Heart right ventricle (tissue), 16 donors: ENCODE measurements at places on chromosomes 1 and 21.

GRCh38 chr1:10280439-10281350, 70.3 kb downstream of the KIF1B start:
- no peaks in the 10 kb centered on the region for H3K36me3 ChIP-seq
- H3K4me1 ChIP-seq: peaks cover 6% of the 10 kb centered on the region
- no peak overlapping the region for H3K27ac ChIP-seq
- no peaks in the 10 kb centered on the region for H3K27me3 ChIP-seq

- H3K4me3 ChIP-seq: no peak overlapping the region
- peaks cover 8% of the 10 kb centered on the region for H3K4me1 ChIP-seq
- peak overlapping the region; percentile 77 for H3K27ac ChIP-seq
- no peak for DNase-seq
- H3K36me3 ChIP-seq: no peaks in the 10 kb centered on the region
Measured at GRCh38 chr1:67590329-67590728, 94.7 kb upstream of the GADD45A start.

GRCh38 chr1:167966050-167966449, 29.2 kb upstream of the MPC2 start:
- no peak overlapping the region for H3K27ac ChIP-seq
- no peaks in the 10 kb centered on the region for H3K27me3 ChIP-seq
- H3K4me1 ChIP-seq: peaks cover 10% of the 10 kb centered on the region
- H3K4me3 ChIP-seq: no peak overlapping the region
- no peak for DNase-seq

GRCh38 chr1:178324003-178324402, 172.8 kb downstream of the CLEC20A start:
- H3K27ac ChIP-seq: no peak overlapping the region
- H3K4me1 ChIP-seq: peaks cover 6% of the 10 kb centered on the region
- DNase-seq: no peak
- H3K27me3 ChIP-seq: no peaks in the 10 kb centered on the region
- H3K36me3 ChIP-seq: no peaks in the 10 kb centered on the region
- H3K4me3 ChIP-seq: no peak overlapping the region

DNA sequence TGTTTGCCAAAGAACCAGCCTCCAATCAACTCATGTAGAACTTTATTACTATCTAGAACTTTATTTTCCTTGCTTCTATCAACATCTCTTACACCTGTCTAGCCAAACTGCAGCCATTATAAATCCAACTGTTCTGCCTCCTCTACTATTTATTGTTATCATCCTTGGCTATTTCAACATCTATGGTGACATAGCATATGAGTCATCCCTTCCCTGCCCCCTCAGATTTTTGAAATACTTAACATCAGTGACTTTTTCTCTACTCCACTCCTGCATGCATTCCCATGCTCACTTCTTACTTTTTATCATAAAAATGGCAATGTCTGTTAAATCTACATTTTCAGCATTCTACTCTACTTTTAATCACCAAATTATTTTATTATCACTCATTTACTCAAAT, 544.9 kb upstream of the NEGR1 start:
- H3K4me3 ChIP-seq: no peak overlapping the region
- no peaks in the 10 kb centered on the region for H3K27me3 ChIP-seq
- H3K27ac ChIP-seq: no peak overlapping the region
- no peaks in the 10 kb centered on the region for H3K36me3 ChIP-seq
- DNase-seq: no peak

GRCh38 chr1:226082587-226082917, 20.0 kb downstream of the H3-3A start:
- H3K36me3 ChIP-seq: no peaks in the 10 kb centered on the region
- H3K4me3 ChIP-seq: peak overlapping the region; percentile 64
- H3K27me3 ChIP-seq: no peaks in the 10 kb centered on the region
- peak overlapping the region; percentile 69 for H3K27ac ChIP-seq
- no peak for DNase-seq

DNA sequence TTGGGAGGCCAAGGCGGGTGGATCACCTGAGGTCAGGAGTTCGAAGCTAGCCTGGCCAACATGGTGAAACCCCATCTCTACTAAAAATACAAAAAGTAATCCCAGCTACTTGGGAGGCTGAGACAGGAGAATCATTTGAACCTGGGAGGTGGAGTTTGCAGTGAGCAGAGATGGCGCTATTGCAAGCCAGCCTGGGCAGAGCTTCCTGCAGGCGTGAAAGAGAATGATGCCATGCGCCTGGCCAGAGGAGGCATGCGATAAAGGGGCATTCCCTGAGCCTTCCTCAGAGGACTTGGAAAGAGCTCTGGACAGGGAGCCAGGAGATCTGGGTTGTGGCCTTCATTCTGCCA, 3.2 kb downstream of the E2F2 start:
- H3K27me3 ChIP-seq: peaks cover 6% of the 10 kb centered on the region
- no peak overlapping the region for H3K27ac ChIP-seq
- peaks cover 17% of the 10 kb centered on the region for H3K4me1 ChIP-seq
- no peak overlapping the region for H3K4me3 ChIP-seq
- no peak for DNase-seq

DNA sequence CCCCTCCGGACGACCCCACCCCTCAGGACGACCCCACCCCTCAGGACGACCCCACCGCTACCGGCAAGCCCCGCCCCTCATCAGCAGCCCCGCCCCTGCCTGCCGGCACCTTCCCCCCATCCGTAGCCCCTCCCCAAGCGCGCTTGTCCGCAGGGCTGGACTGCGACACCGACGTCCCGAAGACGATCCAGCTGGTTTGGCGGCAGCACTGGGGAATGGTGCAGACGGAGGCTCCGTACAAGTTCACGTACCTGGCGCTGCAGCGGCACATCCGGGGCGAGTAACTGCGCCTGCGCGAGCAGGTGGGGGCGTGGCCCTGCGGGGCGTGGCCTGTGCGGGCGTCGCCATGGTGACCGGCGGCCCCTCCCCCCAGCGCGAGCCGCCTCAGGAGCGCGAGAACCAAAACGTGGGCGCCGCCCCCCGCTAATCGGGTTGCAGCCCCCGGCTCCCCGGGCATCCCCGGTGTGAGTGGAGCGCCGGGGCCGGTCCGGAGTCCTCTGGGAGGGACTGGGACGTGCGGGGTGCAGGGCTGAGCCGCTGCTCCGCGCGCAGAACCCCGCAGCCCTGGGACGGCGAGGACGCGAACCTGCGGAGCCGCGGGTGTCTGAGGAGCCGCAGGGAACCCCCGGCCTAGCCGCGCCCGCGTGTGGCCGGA, 4.9 kb downstream of the RNF223 start:
- H3K27ac ChIP-seq: no peak overlapping the region
- peaks cover 20% of the 10 kb centered on the region for H3K4me1 ChIP-seq
- H3K4me3 ChIP-seq: peak overlapping the region; percentile 47
- peak; percentile 38 for DNase-seq
- H3K27me3 ChIP-seq: peaks cover 66% of the 10 kb centered on the region

GRCh38 chr1:110205156-110205555, 5.0 kb upstream of the KCNC4 start:
- H3K27me3 ChIP-seq: no peaks in the 10 kb centered on the region
- peaks cover 11% of the 10 kb centered on the region for H3K4me1 ChIP-seq
- H3K36me3 ChIP-seq: no peaks in the 10 kb centered on the region
- no peak for DNase-seq

GRCh38 chr1:115670476-115671175, 28.9 kb downstream of the VANGL1 start:
- H3K4me1 ChIP-seq: no peaks in the 10 kb centered on the region
- no peaks in the 10 kb centered on the region for H3K27me3 ChIP-seq
- DNase-seq: no peak
- no peaks in the 10 kb centered on the region for H3K36me3 ChIP-seq
- H3K4me3 ChIP-seq: no peak overlapping the region
- H3K27ac ChIP-seq: no peak overlapping the region

GRCh38 chr1:161083748-161084596, 5.4 kb downstream of the NECTIN4 start:
- no peak for DNase-seq
- H3K4me1 ChIP-seq: no peaks in the 10 kb centered on the region
- H3K4me3 ChIP-seq: no peak overlapping the region
- peak overlapping the region; percentile 65 for H3K27ac ChIP-seq
- no peaks in the 10 kb centered on the region for H3K27me3 ChIP-seq
- no peaks in the 10 kb centered on the region for H3K36me3 ChIP-seq

DNA sequence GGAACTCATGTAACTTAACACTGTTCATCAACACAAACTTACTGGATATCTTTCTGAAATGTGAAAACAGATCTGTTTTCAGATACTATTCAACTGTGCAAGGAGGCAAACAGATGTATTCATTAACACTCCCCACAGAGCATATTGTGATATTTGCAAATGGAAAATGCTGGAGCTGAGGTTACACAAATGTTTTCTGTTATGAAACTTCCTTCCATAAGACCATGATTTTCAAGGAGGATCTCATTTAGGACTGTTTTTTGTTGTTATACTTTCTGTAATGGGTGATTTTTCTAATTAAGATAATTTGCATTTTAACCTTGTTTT, 56.1 kb downstream of the GABPA start:
- DNase-seq: no peak
- H3K36me3 ChIP-seq: no peaks in the 10 kb centered on the region
- H3K4me1 ChIP-seq: peaks cover 11% of the 10 kb centered on the region
- H3K27ac ChIP-seq: no peak overlapping the region
